GM23248 (cell line): ENCODE measurements at places on chromosomes 2 and 18.

DNA sequence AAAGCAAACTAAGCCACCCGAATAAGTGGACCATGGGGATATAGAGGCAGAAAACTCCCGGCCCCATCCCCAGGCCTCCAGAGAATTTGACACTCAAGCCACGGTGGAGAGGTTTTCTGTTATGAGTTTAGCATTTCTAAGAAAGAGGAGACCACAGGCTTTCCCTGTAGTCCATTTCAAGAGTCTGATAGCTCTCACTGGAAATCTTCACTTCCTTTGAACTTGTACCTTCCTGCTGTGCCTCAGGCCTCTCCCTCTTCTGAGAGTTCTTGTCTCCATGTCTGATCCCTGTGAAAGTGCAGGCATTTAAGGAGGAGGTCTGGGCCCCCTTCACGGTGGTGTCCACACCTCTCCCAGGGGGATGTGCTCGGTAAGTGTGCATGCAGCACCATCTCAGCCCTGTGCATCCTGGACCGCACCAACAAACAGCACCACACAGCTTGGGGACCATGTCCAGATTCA is 113.7 kb downstream of the BCL2 start:
- no peaks in the 10 kb centered on the region for H3K27me3 ChIP-seq
- no peak overlapping the region for H3K4me3 ChIP-seq
- no peaks in the 10 kb centered on the region for H3K36me3 ChIP-seq

- H3K4me1 ChIP-seq: peaks cover 7% of the 10 kb centered on the region
- DNase-seq: no peak
- H3K36me3 ChIP-seq: no peaks in the 10 kb centered on the region
- H3K27me3 ChIP-seq: no peaks in the 10 kb centered on the region
- no peak overlapping the region for H3K4me3 ChIP-seq
- no peak overlapping the region for H3K27ac ChIP-seq
These were observed 26.7 kb upstream of the BIRC6 start for GRCh38 chr2:32330136-32330535.

- no peak for DNase-seq
- H3K36me3 ChIP-seq: no peaks in the 10 kb centered on the region
- no peak overlapping the region for H3K27ac ChIP-seq
- H3K4me1 ChIP-seq: no peaks in the 10 kb centered on the region
- no peak overlapping the region for H3K4me3 ChIP-seq
- no peaks in the 10 kb centered on the region for H3K27me3 ChIP-seq
These were observed 24.5 kb downstream of the MC2R start for GRCh38 chr18:13890761-13891361.

DNA sequence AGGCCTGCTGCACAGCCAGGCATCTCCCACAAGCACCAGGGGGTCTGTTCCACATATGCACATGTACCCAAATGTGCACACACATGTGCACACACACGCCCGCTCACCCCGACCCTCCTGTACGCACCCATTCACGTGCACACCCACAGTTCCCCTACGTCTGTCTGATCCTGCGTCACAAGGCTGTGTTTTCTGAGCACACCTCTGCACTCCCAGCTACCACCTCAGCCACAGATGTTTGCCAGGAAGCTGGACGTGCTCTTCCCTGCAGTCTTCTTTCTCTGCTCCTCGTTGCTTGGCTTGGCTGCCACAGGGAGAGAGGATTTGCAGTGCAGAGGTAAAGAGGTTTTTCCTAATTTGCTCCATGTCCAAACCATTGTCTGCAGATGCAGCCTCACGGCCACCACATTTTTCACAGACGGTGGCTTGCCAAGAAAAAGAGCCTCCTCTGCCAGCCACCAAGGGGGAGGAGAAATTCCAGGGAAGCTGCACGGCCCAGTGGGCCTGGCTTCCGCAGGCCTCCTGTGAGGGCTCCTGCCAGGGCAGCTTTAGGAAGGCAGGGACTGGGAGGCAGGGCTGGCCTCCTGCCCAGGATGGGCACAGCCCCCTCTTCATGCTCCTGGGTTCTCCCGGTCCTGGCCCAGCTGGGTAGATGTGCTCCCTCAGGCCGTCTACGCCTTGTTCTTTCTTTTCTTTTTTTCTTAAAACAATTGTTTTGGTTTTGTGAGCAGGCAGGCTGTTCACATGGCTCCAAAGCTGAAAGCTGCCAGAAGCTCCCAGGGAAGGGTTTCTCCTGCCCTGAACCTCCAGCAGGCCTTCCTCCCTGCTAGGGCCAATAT is 29.3 kb upstream of the HS6ST1 start:
- H3K4me3 ChIP-seq: no peak overlapping the region
- peak; percentile 71 for DNase-seq
- H3K27ac ChIP-seq: peak overlapping the region; percentile 62
- H3K4me1 ChIP-seq: peaks cover 16% of the 10 kb centered on the region

DNA sequence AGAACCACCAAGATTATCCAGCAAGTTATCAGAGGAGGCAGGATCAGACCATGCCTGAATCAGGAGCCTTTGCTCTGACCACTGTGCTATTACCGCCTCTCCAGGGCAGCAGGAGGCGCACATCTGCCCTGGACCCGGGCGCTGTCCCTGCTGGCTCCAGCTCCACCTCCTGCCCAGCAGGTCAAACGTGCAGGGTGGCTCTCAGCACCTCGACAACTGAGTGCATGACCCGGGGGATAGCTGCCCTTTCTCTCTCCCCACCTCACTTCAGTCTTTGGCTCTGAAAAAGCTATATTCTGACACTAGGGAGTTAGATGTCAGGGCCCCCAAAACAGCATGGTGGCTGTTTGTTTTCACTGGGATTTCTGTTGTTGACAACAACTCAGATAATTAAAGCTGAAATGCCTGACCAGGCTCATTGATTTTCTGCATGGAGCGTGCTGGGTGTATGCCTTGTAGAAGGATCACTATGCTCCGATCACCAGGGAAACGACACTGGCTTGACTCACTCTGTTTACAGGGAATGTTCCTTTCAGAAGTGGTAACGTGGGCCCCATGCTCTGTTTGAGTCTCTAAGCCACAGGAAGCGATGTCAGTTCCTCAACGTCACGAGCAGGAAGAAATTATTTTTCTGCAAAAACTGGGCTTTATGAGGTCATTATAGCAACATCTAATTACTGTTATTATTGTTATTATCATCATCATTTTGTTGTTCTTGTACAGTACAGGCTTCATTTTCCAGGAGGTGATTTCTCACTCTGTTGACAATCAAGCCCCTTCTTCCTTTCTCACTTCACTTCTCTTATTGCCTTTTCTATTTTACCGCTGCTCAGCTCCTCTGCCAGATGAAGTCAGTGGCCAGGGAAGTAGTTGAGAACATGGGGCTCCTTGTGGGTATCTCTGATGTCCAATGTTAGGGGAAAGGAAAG is 125.6 kb downstream of the PLB1 start:
- no peaks in the 10 kb centered on the region for H3K36me3 ChIP-seq
- peaks cover 10% of the 10 kb centered on the region for H3K4me1 ChIP-seq
- H3K4me3 ChIP-seq: no peak overlapping the region

- H3K4me3 ChIP-seq: peak overlapping the region; percentile 52; the same call in 1 of the 2 replicates
- no peaks in the 10 kb centered on the region for H3K36me3 ChIP-seq
- H3K27me3 ChIP-seq: no peaks in the 10 kb centered on the region
- peak; percentile 62 for DNase-seq
These were observed 342.9 kb downstream of the INSIG2 start for GRCh38 chr2:118431165-118431517.

DNA sequence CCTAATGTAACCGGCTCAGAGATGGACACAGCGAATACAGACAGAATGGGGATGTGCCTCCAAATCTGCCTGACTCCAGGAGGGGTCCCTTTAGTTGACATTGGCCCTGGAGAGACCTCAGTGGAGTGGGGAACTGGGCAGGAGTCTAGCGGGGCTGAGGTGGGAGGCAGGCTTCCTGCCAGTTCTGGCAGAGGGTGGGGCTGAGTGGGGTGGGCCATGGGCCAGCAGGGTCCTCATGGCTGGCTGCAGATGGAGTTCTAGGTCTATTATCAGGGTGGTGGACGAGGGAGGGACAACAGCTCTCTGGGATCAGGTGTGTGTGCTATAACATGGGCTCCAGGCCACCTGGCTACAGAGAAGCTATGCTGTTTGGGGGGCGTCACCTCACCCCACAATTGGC is 21.1 kb downstream of the PROC start:
- H3K36me3 ChIP-seq: no peaks in the 10 kb centered on the region
- no peak overlapping the region for H3K4me3 ChIP-seq
- H3K27me3 ChIP-seq: no peaks in the 10 kb centered on the region
- no peak for DNase-seq
- no peaks in the 10 kb centered on the region for H3K4me1 ChIP-seq
- no peak overlapping the region for H3K27ac ChIP-seq

GRCh38 chr18:7190547-7191156 is 40.2 kb upstream of the LRRC30 start:
- DNase-seq: no peak
- H3K4me1 ChIP-seq: no peaks in the 10 kb centered on the region
- no peaks in the 10 kb centered on the region for H3K36me3 ChIP-seq
- H3K4me3 ChIP-seq: no peak overlapping the region
- H3K27me3 ChIP-seq: no peaks in the 10 kb centered on the region; the same call in 1 of the 2 replicates
- no peak overlapping the region for H3K27ac ChIP-seq

DNA sequence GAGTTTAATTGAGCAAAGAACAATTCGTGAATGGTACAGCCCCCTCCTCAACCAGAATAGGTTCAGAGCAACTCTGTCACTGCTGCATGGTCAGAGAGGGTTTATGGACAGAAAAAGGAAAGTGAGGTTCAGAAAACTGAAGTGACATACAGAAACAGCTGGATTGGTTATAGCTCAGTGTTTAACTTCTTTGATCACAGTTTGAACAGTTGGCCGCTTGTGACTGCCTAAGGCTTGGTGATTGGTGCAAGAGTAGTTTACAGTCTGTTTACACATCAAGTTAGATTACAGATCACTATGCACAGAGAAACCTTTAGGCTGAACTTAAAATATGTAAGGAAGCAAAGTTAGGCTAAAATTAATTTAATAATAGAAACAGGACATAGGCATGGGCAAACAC is 459.2 kb downstream of the KCNJ3 start:
- no peaks in the 10 kb centered on the region for H3K4me1 ChIP-seq
- no peaks in the 10 kb centered on the region for H3K27me3 ChIP-seq
- H3K4me3 ChIP-seq: no peak overlapping the region
- H3K36me3 ChIP-seq: no peaks in the 10 kb centered on the region

DNA sequence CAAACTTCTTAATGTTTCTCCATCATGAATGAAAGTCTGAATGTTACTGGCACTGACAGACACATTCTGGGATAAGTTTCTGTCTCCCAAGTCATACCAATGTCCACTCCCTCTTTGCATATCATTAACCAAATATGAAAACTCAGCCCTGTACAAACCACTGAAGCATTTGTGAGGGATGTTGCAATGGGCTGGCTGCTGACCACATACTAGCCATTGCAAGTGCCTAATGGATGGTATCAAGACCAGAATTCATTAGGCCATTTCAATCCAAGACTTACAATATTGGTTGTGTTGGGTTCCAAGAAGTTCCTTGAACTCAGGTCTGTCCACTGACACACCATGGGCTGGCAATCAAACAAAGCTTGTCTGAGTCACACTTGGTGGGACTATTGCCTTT is 73.8 kb downstream of the CBLN2 start:
- no peaks in the 10 kb centered on the region for H3K4me1 ChIP-seq
- no peak overlapping the region for H3K27ac ChIP-seq
- no peaks in the 10 kb centered on the region for H3K27me3 ChIP-seq
- DNase-seq: no peak
- no peak overlapping the region for H3K4me3 ChIP-seq

- no peak overlapping the region for H3K4me3 ChIP-seq
- H3K27me3 ChIP-seq: no peaks in the 10 kb centered on the region
- no peak for DNase-seq
- no peaks in the 10 kb centered on the region for H3K36me3 ChIP-seq
- H3K4me1 ChIP-seq: no peaks in the 10 kb centered on the region
These were observed 17.1 kb upstream of the THUMPD2 start for GRCh38 chr2:39796134-39796533.

GRCh38 chr2:12232876-12233275 is 483.9 kb upstream of the TRIB2 start:
- no peak for DNase-seq
- H3K4me1 ChIP-seq: peaks cover 7% of the 10 kb centered on the region
- no peaks in the 10 kb centered on the region for H3K27me3 ChIP-seq
- H3K27ac ChIP-seq: no peak overlapping the region
- no peaks in the 10 kb centered on the region for H3K36me3 ChIP-seq
- no peak overlapping the region for H3K4me3 ChIP-seq

DNA sequence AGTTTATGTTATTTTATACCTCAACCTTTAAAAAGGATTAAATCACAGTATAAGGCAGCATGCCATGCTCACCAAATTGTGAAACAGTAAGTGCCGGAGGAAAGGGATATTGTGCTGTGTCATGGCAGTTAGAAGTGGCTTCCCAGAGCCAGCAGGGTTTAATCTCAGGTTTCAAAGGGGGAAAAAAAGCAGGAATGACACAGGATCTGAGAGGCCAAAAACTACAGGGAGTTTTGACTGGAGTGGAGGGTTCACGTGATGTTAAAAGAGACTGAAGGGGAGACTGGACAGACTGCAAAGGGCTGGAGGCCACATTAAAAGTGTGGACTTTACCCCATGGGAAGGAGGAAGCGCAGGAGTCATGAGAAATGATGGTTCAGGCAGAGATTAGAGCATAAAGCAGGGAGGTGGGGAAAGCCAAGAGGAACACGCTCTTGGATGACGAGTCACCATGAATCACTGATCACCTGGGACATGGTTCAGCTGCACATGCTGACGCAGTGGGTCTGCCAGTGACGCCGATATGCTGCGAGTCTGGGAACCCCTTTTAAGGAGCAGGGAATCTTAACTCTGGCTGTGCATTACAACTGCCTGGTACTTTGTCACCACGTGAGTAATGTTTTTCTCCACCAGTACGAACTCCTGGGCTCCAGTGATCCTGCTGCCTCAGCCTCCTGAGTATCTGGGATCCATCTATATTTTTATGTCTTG is 6.1 kb downstream of the CHMP1B start:
- DNase-seq: peak; percentile 98
- H3K36me3 ChIP-seq: no peaks in the 10 kb centered on the region
- H3K4me1 ChIP-seq: peaks cover 39% of the 10 kb centered on the region
- H3K27ac ChIP-seq: peak overlapping the region; percentile 98
- H3K27me3 ChIP-seq: no peaks in the 10 kb centered on the region

GRCh38 chr2:107585851-107586250 is 240.8 kb upstream of the RGPD4 start:
- H3K4me1 ChIP-seq: peaks cover 39% of the 10 kb centered on the region
- no peaks in the 10 kb centered on the region for H3K27me3 ChIP-seq
- DNase-seq: peak; percentile 53

DNA sequence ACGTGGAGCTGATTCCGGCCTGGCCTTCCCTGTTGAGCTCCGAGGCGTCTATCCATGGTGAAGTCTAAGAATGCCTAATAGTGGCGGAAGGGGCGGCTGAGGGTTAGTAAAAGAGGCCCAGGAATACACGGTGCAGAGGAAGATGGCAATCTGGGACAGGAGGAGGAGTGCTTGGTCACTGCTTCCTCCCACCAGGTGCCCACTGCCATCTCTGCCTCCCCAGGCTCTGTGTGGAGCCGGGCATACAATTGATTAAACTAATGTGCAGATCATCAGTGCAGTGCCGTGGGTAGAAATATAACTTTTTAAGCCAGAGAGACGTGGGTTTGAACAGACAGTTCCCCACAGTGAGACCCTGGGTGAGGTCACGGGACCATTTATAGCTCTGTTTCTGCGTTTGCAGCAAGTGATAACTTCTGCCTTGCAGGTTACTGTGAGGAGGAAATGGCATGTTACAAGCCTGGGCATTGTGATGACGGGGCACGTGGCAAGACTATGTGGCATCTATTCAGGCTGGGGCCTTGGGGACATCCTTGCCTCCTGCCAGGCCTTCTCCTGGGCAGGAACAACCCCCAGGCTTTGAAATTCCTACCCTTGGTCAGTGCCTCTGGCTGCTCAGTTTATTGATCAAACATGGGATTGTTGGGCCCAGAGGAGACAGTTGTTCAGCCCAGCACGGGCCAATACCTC is 204.9 kb downstream of the ASB1 start:
- DNase-seq: no peak
- no peak overlapping the region for H3K4me3 ChIP-seq
- H3K27ac ChIP-seq: no peak overlapping the region
- H3K27me3 ChIP-seq: no peaks in the 10 kb centered on the region; the same call in 1 of the 2 replicates
- H3K36me3 ChIP-seq: no peaks in the 10 kb centered on the region

- no peak for DNase-seq
- H3K36me3 ChIP-seq: no peaks in the 10 kb centered on the region
- no peaks in the 10 kb centered on the region for H3K4me1 ChIP-seq
These were observed 155.0 kb downstream of the EIPR1 start for GRCh38 chr2:3222636-3223035.
